ENCODE measurements at places on chromosomes 16 and 17. TPM values are rescaled to one million over a fixed set of nuclear protein-coding genes. Genes with fewer than 3 reads are reported as not detected.

DNA sequence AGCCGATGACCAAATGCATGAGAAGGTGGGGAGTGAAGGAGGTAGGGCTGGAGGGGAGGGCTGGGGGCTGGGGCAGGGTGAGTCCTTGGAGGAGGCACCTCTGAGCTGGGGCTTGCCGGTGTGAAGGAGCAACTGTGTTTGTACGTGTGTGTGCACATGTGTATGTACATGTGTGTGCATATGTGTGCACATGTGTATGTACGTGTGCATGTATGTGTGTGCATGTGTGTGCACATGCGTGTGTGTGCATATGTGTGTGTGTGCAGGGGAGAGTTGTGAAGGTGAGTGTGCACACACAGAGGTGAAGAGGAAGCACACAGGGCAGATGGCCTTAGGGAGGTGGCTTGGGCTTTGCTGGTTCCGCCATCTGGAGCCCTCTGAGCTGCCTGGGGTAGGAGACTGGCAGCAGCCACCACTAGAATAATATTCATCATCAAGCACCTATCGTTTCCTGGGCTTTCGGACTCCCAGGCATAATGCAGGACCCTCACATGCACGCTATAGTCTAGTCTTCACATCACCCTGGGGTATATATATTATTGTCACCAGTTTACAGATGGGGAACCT lies 120.9 kb upstream of the CDC42EP4 start:
- no peaks in the 10 kb centered on the region for H3K27me3 ChIP-seq
- H3K27ac ChIP-seq, result no peak overlapping the region

- no peak overlapping the region for H3K27ac ChIP-seq
- H3K27me3 ChIP-seq, result no peaks in the 10 kb centered on the region
- no peaks in the 10 kb centered on the region for H3K36me3 ChIP-seq
- H3K4me3 ChIP-seq, result no peak overlapping the region
- peaks cover 9% of the 10 kb centered on the region for H3K4me1 ChIP-seq
- no peak for DNase-seq
Measured at GRCh38 chr16:31439519-31439918, 3.1 kb downstream of the ZNF843 start.

GRCh38 chr16:383326-384051 lies 1.7 kb upstream of the PGAP6 start:
- peak; percentile 71 for DNase-seq
- H3K4me1 ChIP-seq, result peaks cover 50% of the 10 kb centered on the region
- peak overlapping the region; percentile 59 for H3K27ac ChIP-seq
- peak overlapping the region; percentile 95 for H3K4me3 ChIP-seq
- H3K36me3 ChIP-seq, result no peaks in the 10 kb centered on the region

GRCh38 chr16:87829622-87829980 lies 39.7 kb downstream of the SLC7A5 start:
- peaks cover 22% of the 10 kb centered on the region for H3K36me3 ChIP-seq
- peaks cover 8% of the 10 kb centered on the region for H3K27me3 ChIP-seq
- H3K27ac ChIP-seq, result no peak overlapping the region

DNA sequence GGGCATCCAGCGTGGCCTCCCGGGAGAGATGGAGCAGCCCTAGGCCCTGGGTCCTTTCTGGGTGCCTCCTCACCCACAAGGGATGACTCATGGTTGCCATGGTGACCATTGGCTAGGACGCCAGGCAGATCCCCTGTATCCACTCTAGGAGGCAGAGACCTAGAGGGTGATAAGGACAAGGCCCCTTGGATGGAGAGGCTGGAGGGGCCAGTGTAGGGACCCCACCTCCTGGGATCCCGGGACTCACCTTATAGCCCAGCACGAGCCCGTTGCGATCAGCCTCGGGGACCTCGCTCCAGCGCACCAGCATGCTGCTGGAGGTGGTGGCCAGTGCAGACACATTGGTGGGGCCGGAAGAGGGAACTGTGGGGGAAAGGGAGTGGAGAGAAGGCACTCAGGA lies 82.2 kb upstream of the CDC42EP4 start:
- DNase-seq, result peak; percentile 31
- no peak overlapping the region for H3K4me3 ChIP-seq
- H3K27me3 ChIP-seq, result no peaks in the 10 kb centered on the region
- H3K27ac ChIP-seq, result no peak overlapping the region
- no peaks in the 10 kb centered on the region for H3K4me1 ChIP-seq
- H3K36me3 ChIP-seq, result no peaks in the 10 kb centered on the region

DNA sequence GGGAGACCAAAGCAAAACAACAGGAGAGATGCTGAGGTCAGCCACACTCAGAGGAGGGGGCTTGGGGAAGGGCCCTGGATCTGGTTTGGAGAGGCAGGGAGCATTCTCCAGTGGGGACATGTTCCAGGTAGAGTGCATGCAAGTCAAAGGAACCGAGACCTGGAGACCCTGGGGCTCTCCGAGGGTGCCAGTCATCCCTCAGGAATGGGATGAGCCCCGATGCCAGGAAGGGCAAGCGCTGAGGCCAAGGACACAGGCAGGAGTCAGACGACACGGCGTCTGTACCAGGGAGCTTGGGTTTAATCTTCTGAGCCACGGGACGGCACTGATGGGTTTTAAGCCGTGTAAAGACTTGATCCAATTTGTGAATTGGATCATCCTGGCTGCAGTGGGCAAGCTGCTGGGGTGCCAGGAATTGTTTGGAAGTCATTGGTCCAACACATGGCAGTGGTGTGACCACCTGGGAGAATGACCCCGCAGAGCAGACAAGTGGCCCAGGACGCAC lies 32.9 kb upstream of the ANKRD40CL start:
- no peaks in the 10 kb centered on the region for H3K36me3 ChIP-seq
- no peaks in the 10 kb centered on the region for H3K27me3 ChIP-seq
- no peak overlapping the region for H3K27ac ChIP-seq
- no peak for DNase-seq

DNA sequence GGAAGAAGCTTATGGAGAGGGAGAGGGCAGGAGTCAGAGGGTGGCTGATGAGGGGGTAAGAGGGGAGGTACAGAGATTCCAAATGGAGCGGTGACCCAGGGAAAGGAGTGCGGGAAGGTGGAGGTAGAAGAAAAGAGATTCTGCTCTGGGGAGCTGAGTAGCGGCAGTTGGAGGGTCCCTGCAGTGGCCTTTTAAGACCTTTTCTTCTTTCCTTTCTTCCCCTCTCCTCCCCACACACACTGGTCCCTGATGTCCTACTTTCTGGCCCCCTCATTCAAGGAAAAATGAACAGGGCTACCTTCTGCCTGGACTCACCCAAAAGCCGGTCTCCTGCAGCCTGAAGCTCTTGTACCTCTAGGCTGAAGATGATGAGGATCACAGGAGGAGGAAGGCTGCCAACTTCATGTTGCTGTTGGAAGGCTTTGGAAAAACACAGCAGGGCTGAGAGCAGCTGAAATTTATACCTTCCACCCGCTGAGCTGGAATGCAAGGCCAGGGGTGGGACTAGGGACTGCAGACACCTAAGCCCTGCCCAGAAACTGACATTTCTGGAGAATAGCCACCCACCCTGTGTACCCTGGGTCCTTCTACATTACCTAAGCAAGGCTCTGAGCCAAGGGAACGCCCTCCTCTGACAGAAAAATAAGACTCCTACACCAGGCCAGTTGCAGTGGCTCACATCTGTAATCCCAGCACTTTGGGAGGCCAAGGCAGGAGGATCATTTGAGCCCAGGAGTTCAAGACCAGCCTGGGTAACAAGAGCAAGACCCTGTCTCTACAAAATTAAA lies 9.4 kb upstream of the HEATR6 start:
- H3K27me3 ChIP-seq, result no peaks in the 10 kb centered on the region
- peak overlapping the region; percentile 42 for H3K27ac ChIP-seq

GRCh38 chr16:23837553-23838308 lies 1.9 kb downstream of the PRKCB start:
- H3K4me3 ChIP-seq, result peak overlapping the region; percentile 64
- no peaks in the 10 kb centered on the region for H3K36me3 ChIP-seq
- DNase-seq, result no peak
- peaks cover 28% of the 10 kb centered on the region for H3K27me3 ChIP-seq

DNA sequence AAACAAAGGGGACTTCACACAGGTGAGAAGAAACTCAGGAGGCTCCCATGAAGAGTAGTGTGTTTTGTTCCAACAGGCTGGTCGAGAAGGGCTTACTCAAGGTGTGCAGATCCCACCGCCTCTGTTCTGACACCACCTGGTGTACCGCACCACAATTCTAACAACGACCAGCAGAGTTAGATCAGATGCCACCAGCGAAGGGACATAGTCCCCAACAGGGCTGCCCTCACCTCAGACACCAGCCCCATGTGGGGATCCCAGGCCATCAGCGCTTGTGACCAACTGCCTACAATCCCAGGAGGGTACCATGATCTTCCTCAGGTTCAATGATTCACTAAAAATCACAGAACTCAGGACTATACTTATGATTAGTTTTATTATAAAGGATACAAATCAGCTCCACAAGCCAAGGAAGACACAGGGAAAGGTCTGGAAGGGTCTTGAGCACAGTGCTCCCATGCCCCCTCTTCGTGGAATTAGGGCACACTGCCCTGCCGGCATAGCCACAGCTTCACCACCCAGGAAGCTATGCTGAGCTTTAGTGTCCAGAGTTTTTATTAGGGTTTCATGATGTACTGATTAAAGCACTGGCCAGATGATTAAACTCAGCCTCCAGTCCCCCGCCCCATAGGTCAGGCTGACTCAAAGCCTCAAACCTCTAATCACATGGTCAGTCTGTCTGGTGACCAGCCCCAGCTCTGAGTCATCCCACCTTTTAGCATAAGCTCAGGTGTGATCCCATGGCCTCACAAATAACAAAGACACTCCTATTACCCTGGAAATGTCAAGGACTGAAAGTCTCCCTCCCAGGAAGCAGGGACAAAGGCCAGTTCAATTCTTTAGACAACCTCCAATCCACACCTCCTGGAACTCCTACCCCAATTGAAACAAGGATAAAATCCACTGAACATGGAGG lies 26.0 kb downstream of the TRIM25 start:
- no peaks in the 10 kb centered on the region for H3K27me3 ChIP-seq
- H3K4me3 ChIP-seq, result no peak overlapping the region
- H3K36me3 ChIP-seq, result peaks cover 69% of the 10 kb centered on the region
- H3K4me1 ChIP-seq, result no peaks in the 10 kb centered on the region
- DNase-seq, result no peak
- H3K27ac ChIP-seq, result no peak overlapping the region

- H3K27me3 ChIP-seq, result peaks cover 12% of the 10 kb centered on the region
- no peak for DNase-seq
- peak overlapping the region; percentile 68 for H3K27ac ChIP-seq
- H3K4me3 ChIP-seq, result no peak overlapping the region
Measured at GRCh38 chr17:38449364-38449763, 21.1 kb downstream of the ARHGAP23 start.

GRCh38 chr17:21161498-21162393 lies 35.0 kb downstream of the DHRS7B start:
- no peak for DNase-seq
- H3K4me1 ChIP-seq, result peaks cover 33% of the 10 kb centered on the region
- H3K27ac ChIP-seq, result peak overlapping the region; percentile 53
- no peaks in the 10 kb centered on the region for H3K36me3 ChIP-seq
- no peaks in the 10 kb centered on the region for H3K27me3 ChIP-seq

DNA sequence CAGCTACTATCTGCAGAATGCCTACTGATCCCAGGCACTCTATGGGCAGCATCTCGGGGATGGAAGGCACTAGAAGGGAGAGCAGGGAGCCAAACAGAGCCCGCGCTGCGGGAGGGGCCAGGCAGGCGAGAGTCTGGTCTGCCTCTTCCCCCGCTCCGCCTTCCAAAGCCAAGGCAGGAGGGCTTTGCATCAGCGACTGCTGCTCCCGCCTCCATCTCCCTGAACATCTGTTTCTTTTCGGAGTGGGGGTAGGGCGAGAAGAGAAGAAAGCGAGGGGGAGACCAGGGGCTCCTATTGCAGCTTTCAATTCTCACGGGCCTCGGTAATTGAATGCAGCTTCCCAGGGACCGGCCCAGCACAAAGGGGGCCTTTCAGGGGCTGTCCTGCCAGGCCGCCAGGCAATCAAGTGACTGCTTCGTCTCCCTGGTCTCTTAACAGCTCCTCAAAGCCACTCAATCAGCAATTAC lies 31.4 kb upstream of the CDC42EP4 start:
- H3K4me1 ChIP-seq, result peaks cover 17% of the 10 kb centered on the region
- no peak overlapping the region for H3K4me3 ChIP-seq
- no peaks in the 10 kb centered on the region for H3K36me3 ChIP-seq
- no peak for DNase-seq
- H3K27ac ChIP-seq, result peak overlapping the region; percentile 53

TMEM11 gene
- 20.2 TPM for total RNA-seq

PHOSPHO1 gene
- total RNA-seq, result 1.9 TPM

C16orf78 gene
- not detected for total RNA-seq

All from lower lobe of right lung (tissue), 2 donors.